Stimulated activated CD4-positive, alpha-beta T cell treated with anti-CD3 and anti-CD28 coated beads, Interleukin-15, amount 100 ng/mL, for 1 hour (primary cell): ENCODE measurements at places on chromosomes 7 and 10.

DNA sequence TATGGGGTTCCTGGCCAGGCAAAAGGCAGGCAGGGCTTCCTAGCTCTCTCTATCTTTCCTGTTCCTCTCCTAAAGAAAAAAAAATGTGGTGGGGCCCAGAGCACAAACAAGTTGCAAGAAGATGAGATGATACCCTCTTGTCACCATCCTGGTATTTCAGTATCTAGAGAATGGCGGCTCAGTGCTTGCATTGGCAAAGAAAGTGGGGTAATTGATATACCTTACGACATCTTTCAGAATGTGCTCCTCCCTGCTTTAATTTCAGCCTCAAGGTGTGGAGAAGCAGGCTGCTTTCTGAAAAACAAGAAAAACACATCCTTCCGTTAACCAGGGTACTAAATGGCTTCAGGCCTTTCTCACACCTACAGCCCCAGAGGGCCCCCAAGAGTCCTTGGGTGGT is 34.5 kb upstream of the CUX1 start:
- no peak for DNase-seq

DNA sequence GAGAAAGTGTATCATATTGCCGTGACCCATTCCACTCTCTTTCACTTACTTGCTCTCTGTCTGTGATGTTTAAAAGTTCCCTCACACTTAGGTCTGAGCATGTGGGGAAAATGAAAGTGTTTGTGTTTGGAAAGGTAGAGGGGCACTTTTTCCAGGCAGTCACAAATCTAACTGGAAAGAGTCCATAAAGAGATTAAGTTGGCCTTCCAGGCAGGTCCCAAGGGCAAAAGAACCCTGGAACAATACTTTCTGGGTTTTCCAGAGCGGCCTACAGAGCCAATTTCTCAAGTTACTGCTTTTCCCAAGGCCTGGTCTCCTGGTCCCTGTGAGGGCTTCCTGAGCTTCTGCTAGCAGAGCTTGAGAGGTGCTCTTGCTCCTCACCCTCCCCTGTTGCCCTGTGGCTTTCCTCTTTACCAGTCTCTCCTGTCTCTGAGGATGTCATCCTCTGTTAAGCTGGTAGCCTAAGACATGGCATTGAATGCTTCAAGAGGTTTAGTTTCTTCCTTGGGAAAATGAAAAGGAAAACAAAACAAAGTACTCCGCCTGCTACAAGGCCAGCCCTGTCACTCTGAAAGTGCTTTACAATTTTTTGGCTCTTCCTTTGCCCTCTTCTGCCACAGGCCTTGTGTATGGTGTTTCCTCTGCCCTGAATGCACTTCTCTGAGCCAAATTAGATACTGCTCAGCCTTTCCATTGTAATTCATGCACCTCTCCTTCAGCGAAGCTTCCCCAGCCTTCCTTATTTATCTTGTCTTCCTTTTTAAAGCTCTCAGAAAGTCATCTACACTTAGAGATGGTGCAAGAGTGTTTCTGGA is 20.1 kb downstream of the TES start:
- no peak for DNase-seq

- no peak for DNase-seq
These were observed 128.7 kb downstream of the FAM204A start for GRCh38 chr10:118213436-118213835.

- no peak for DNase-seq
These were observed 752 bp upstream of the CAMK2G start for GRCh38 chr10:73875139-73875475.

DNA sequence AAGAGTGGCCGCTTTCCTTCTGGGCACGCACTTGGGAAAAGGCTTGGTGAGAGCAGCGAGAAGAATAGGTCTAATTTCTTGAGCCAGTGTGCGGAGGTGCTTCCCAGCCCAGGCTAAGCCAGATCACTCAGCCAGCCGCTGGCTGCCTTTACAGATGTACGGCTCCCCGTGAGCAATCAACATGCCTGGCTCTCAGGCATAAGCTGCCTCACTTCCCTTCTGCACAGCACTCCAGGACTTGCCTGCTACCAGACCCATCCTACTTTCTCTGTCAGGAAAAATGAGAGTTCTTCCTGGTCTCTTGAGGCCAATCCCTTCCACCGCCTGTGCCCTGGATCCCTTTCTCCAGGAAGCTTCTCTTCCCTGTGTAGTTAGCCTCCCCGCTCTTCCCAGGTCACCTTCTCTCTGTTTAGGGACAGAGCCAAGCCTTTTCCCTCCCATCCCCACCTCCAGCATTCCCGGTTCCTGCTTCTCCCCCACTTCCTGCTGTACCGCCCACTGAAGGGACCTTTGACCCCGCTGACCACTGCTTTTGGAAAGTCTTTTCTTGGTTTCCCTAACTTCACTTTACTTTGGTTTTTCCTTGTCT is 1.1 kb upstream of the ACTR3C start:
- DNase-seq, result no peak

GRCh38 chr10:33596422-33596821 is 262.0 kb upstream of the NRP1 start:
- no peak for DNase-seq

GRCh38 chr7:1954366-1955004 is 278.3 kb downstream of the MAD1L1 start:
- no peak for DNase-seq

DNA sequence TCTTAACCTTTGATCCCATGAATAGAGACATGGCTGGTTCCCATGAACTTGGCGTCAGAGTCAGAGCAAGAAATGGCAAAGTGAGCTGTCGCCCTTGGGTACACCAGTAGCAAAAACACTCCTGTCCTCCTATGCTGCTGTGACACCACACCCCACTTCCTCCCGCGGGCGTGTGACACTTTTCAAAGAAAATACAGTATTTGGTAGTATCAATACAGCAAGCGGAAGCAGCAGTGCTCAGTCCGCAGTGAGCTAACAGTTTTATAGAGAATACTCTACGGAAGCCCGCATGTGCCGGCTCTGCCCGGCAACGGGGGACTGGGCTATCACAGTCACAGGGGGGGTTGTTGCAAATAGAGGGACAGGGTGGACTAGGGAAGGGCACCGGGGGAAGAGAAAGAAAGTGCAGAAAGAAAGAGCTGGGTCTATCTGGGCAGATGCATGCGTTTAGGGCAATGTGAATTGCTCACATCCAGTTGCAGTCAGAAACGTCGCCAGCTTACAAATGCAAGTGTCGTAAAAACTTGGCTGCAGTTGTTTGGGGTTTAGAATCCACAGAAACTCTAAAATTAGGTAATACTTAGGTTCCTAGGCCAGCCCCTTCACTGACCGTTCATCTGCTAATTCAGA is 49.8 kb downstream of the PRKCQ start:
- peak; percentile 41 for DNase-seq

GRCh38 chr10:101266381-101267289 is 37.4 kb upstream of the LBX1 start:
- no peak for DNase-seq

- no peak for DNase-seq
These were observed 622.6 kb upstream of the CELF2 start for GRCh38 chr10:10394933-10395658.

GRCh38 chr7:112930787-112931186 is 140.6 kb upstream of the TMEM168 start:
- DNase-seq, result no peak

GRCh38 chr7:28873365-28873764 is 84.8 kb downstream of the TRIL start:
- no peak for DNase-seq

- no peak for DNase-seq
These were observed 397.6 kb downstream of the GPAM start for GRCh38 chr10:111785921-111786320.
